ENCODE measurements at places on chromosomes 5 and 9.

DNA sequence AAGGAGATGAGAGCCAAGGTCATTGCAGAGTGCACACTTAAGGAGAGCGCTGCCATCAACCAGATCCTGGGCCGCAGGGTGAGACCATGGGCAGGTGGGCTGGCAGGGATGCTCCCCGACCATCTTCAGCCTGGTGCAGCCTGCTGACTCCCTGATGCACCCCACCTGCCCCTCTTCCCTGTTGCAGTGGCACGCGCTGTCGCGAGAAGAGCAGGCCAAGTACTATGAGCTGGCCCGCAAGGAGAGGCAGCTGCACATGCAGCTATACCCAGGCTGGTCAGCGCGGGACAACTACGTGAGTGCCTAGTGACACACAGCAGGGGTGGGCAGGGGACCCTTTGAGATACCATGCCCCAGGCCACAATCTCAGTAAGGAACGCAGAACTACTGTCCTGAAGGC is 28.3 kb downstream of the TCF7 start:
- DNase-seq: peak; percentile 46

DNA sequence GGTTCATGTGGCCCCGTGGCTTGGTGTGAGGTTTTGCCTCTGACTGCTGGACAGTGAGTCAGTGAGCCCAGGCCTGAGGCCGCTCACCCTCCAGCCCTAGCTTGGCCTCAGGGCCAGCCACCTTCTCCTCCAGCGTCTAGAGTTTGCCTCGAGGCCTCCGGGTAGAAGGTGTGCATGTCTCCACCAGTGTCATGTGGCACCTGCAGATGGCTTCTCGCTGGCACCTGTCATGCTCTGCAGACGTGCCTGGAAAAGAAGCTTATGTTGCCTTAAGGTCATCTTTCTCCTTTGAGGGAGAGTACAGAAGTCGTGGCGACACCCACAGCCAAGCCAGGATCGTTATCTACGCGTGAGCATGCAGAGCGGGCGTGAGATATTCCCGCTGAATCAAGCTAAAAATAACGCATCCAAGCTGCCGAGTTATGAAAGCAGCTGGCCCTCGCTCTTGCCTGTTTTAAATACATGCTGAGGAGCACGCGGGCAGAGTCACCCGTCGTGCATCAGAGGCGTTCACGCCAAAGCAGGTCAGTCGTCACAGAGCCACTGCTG is 79.7 kb upstream of the FCN2 start:
- no peak for DNase-seq

DNA sequence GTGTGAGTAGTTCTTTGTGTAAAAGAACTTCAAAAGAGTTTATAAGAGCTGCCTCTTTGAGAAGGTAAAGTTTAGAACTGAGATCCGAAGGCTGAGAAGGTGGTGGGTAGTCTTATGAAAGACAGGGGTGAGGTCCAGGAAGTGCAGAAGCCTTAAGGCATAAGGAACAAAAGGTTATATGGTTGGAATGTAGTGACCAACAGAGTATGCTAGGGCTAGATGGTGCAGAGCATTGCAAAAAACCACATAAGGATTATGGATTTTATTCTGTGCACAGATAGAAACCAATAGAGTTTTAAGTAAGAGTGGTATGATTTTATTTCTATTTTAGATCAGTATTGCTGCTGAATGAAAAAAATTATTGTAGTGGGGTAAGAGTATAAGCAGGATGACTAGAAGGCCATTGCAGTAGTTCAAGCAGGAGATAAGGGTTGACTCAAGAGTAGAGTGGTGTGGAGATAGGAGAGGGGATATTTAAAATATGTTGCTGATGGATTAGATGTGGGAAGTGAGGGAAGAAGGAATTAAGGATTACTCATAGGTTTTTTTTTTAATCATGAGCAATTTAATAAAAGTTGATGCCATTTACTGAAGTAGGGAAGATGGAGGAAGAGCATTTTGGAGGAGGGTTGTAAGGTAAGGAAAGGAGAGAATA is 3.7 kb downstream of the RECK start:
- DNase-seq: no peak

- DNase-seq: no peak
Measured at GRCh38 chr9:110583237-110583636, 3.7 kb upstream of the SVEP1 start.
